Stimulated activated CD4-positive, alpha-beta T cell treated with anti-CD3 and anti-CD28 coated beads, Interleukin-4, amount 100 ng/mL, for 48 hours (primary cell): ENCODE measurements at places on chromosomes 4 and X.

DNA sequence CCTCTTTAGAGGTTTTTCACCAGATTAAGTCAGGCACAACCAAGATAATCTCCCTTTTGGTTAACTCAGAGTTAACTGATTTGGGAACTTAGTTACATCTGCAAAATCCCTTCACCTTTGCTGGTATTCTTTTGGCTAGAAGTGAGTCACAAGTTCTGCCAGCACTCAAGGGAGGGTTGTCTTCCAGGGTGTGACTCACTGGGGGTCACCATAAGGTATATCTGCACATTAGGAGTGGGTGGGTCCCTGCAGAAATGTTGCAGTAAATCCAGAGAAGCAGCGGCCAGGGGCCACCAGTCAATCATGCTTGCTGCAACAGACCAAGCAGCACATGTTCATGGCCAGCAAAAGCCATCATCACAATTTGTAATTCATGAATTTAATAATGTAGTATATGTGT lies 59.8 kb upstream of the MAML3 start:
- no peak for DNase-seq

DNA sequence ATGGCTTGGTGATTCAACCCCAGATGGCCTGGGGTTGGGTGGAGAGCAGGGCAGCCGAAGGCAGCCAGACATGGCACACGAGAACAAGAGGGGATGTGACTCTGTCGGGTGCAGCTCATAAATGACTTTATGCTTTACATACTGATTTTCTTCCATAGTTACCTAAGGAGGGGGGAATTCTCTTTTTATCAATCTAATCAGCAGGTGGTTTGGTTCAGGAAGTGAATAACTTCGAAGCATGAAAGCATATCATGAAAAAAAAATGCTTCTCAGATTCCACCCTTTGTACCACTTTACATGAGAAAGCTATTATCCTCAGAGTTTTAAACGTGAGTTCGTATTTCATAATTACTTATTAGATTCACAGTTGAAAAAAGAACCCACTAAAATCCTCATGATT lies 908.9 kb upstream of the LCORL start:
- DNase-seq, result no peak

- DNase-seq, result no peak
These were observed 743 bp downstream of the NKAP start for GRCh38 chrX:119942831-119943184.

DNA sequence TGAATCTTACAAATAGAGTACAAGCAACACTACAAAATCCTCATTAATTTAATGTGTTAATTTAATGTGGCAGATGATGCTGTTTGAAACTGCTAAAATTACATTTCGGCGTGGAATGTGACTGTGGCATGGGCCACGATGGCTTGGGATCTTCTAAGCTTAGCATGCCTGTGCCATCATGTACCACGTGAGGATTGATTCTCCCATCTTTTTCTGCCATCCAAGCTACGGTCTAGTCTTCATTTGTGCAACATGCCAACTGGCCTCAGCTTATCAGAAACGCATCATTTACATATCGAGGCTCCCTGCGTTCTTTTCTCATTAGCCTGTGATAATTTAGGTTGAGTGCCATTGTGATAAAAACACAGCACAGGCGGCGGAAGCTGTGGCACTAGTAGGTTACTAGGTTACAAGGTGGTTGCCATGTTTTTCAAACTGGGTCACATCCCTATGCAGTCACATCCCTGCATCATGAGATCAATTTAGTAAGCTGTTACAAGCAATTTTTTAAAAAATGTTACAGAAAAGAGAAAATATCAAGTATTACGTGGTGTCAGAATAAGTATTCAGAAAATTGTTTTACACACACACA lies 189.9 kb upstream of the RBPJ start:
- DNase-seq, result no peak

DNA sequence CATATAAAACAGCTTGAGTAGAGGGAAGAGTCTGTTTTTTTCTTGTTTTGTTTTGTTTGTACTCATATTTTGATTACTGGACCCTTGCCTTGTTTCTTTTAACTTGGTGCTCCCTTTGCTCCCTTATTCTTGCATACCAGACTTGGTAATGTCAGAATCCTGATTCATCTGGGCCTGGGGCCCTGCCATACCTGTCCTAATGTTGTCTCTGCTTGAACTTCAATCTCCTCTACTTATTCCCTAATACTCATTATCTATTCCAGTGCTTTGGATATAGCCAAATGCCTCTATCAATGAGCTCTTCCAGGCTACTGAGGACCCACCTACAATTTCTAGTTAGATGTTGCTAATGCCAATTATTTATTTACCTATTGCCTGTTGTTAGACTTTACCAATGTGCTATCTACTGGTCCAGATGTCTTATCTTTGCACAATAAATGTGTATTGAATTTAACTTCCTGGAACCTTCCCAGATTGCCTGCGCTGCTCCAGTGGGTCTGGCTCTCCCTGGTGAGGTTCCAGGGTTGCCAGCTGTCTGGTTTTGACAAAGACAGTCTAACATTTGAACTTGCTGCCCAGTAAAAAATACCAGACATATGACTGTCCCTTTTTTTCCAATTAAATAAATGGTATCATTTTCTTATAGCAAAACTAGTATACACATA lies 64.4 kb upstream of the ACSL4 start:
- no peak for DNase-seq
